ENCODE measurements at places on chromosomes 7 and 10.
A peak's percentile ranks its signal among the peaks of the same experiment; 100 is the strongest.

DNA sequence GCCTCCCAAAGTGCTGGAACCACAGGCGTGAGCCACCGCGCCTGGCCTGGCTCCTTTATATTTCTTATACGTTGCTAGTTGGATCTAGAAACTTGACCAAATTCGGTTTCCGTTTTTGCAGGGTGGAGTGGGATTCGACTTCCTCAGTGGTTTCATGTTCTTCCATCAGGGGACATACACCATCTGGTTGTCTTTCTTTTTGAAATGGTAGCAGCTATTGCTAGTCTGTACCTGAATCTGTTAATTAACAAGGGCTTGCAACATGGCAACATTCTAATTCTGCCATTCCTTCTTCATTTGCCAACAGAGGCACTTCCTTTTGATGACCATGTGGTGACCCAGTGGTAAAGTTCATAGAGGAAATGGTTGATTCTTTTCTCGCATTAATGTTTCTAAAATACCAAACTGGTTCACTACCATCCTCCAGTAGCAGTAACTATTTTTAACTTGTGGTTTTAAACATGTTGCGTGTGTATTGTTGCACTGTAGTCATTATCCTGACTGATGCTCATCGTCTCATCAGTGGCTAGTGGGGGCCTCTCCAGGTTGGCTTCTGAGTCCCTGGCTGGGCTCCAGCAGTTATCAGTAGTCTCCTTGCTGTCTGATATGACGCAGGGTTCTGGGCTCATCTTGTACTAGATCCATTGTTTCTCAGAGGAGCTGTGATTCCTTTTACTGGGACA, 159.2 kb downstream of the RGS10 start:
- DNase-seq = no peak

DNA sequence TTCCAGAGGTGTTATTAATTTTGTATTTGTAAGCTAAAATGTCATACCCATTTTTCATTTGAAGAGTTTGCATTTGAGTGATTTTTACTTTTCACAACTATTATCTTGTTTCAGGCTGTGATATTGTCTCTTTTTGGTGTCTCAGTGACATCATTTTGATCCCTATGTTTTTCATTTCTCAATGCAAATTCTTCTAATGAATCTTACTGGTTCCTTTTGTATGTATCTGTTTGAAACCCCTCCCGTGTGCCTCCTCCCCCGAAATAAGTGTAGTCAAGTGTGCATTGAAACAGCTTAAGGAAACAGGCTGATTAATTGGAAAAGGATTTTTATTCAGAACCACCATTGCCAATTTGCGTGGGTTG, 77.8 kb downstream of the SHH start:
- DNase-seq = no peak

DNA sequence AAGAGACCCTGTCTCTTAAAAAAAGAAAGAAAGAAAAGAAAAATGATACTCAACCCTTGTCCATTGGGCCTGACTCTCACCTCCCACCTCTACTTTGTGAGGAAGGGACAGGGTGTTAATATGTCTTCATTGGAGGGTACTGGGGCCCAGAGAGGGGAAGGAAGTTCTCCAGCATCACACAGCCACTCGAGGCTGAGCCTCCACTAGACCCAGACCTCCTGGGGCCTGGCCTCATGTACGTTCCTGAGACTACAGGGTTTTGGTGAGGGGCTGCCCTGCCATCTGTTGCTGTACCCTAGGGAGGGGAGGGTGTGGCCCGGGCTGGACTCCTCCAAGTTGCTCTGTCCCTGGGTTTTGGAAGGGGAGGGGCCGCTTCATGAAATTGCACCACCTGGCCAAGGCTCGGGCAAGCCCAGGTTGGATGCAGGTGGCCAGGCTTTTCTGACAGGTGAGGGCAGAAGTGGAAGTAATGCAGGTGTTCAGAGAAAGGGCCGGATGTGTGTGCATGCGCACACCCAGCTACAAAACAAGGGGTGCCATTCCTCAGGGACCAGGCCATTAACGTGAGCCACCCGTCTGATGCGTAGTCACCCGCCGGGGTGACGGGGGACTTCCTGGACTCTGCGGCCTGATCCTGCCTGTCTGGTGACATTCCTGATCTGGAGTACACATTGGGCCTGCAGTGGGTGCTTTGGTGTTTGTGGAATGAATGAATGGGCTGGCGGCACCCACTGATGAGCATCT, 21.7 kb downstream of the GTF2IRD1 start:
- DNase-seq = no peak

GRCh38 chr10:16848562-16849154, 31.4 kb upstream of the RSU1 start:
- no peak for DNase-seq

DNA sequence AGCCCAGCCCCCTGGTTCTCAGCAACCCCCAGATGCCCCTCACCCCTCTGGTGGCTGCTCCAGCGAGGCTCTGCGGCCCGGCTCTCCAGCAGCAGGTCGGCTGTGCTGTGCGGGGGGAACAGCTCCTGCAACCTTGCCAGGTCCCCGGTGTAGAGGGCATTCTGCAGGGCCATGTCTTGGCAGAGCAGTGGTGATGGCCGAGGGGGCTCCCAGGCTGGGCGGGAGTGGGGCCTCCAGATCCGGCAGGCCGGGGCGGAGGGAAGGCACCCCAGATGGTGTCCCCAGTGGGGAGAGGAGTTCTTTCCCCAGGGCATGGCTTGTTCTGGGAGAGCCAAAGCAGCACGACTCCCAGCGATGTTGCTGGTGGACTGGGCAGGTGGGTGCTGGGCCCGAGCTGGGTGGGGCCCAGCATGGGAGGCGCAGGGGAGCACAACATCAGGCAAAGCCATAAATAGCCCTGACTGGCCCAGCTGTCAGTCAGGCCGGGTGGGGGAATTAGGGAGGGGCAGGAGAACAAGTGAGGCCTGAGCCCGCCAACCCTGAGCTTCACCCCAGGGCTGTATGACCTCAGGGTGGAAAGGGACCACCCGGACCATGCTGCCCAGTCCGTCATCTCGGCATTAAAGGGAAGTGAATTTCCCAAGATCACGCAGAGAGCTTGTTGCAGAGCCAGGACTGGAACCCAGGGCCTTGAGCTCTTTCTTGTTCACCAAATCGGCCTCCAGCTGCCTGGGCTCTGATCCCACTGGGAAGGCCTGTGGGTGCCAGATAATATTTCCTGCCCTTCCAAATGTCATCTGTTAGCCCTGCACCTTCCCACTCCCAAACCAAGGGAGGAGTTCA, 580 bp upstream of the ASB10 start:
- no peak for DNase-seq

GRCh38 chr7:30842542-30843451, 68.9 kb upstream of the AQP1 start:
- no peak for DNase-seq

GRCh38 chr10:79107736-79108264, 39.0 kb downstream of the ZMIZ1 start:
- no peak for DNase-seq

DNA sequence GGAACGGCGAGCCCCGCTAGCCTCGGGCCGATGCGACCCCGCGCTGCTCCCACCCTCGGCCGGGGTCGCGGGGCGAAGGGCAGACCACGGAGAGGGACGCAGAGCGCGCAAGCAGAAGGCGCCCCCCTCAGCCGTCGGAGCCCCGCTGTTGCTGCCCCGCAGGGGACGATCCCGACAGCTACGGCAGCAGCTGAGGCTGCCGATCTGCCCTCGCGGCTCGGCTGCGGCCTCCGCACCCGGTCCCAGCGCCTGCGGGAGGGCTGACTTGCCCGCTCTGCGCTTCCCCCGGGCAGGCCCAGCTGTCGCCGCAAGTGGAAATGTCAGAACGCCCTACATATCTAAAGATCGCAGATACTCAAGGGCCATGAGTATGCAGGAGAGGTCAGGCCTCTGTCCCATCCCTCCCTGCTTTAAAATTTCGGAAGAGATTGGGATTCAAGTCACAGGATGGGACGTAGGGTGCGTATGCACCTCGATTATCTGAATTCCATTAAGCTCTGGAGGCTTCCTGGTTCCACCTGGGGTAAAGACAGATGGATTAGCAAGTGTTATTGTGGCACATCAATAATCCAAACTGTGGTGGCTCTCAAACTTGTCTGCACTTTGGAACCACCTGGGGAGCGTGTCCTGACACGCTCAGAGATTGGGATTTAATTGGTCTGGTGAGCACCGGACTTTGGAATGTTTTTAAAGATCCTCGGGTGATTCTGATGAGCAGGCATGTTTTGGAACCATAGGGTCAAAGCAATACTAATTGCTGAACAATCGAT, at the start of gene CRPPA:
CRPPA (minus strand) TSS at position 206 of the 770 bp plus-strand sequence. CDS start 216 bp downstream, outside the sequence.
- peak; percentile 34 for DNase-seq

DNA sequence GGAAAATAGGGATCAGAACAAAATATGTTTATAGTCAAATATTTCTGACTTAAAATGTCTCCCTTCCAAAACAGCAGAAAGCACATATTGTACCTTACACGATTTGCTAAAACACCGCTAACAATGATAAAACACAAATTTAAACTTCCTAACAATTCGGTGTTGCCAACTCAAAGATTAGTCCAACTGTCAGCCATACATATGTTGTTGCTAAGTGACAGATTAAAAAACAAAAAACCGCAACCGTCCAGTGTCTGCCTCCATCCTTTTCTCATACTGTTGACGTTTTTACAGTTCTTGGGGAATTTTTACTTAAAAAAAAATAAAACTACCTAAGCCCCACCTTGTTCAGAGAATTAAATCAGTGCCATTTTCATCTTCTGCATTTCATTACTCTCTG, 118.0 kb downstream of the RAB11FIP2 start:
- no peak for DNase-seq

DNA sequence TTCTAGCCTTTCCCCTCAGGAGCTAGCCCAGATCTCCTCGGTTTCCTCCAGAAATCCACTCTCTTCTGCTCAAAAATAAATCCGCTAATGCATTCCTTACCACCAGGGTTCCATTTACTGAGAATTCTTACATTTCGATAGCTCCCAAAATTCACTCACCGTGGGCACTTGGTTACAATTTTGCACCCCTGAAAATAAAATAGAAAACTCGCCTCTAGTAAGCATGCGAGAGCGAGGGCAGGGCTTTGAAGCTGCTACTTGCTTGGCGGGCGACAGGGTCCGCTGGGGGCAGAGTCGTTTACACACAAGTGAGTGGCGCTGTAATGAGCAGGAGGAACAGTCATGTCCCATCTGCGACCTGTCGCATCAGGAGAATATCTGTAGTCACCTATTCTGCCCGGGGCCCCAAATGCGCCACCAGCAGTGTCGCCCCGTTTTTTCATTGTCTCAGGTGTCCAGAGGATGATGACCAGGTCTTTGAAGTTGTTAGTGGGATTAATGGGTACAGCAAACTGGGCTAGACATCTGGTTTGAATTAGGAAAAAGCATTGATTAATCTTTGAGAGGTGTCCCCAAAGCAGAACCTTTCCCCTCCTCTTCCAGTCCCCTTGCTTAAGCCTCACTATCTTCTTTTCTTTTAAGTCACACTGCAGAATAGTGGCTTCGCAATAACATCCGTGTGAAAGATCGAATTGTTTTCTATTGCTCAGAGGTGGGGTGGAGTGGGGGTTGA, 1.2 kb upstream of the MEOX2 start:
- DNase-seq = no peak

DNA sequence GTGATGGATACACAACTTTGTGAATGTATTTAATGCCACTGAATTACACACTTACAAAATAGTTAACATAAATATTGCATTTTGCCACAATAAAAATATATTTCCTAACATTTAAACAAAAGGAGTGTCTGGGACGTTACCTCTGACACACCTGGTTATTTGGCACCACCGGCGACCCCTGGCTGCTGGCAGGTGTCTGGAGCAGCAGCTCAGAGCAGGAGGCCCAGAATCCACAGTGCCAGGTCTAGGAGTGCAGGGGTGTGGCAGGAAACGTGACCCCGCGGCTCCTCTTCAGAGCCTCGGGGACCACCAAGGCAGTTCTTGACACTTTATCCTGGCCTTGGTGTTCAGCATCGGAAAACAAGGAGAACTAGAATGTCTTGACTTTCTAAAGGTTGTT, 46.3 kb downstream of the MGMT start:
- no peak for DNase-seq

GRCh38 chr10:5856701-5857004, 33.0 kb downstream of the ANKRD16 start:
- no peak for DNase-seq

GRCh38 chr7:43112459-43112940, at the start of gene HECW1:
Gene HECW1 (plus strand): TSS chr7:43112647. CDS start chr7:43243906, 131,259 bp downstream.
- no peak for DNase-seq

DNA sequence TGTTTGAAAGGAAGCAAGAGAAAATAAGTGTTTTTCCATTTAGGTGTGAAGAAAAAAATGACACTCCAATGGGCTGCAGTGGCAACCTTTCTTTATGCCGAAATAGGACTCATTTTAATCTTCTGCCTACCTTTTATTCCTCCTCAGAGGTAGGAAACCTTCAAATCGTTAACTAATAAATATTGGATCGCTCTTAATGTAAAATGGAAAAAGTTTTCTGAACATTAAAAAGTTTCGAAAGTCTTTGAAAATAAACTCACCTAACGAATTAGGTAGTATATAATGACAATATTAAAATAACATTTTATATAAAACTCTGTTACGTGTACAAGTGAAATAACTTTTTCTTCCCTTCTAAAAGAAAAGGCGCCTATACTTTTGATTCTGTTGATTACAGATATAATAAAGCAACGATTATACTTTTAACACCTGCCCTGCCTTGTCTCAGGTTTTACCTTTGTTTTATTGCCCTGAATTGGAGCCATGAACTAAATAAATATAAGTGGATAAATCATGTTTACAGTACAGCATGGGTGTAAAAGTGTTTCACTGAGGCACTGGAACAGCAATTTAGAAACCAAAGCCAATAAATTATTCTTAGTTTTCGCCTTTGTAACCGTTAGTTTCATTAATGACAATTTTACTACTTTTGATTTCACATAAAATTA, 804 bp downstream of the BCAP29 start:
- DNase-seq = no peak

DNA sequence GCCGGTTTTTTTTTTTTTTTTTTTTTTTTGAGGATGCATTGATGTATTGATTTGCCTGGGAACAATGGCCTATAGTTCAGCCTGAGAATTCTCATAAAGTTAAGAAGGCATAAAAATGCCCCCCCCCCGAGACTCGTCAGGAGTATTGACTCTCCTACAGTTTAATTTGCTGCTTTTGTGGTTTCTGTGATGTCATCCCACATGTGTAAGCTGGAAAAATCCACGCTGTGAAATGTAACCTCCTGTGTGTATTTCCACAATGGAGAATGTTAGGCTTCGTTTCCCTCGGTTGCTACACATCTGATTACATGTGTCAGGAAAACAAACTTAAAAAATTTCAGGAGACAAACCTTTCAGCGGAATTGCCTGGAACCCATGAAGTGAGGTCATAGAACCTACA, 117.9 kb downstream of the FANK1 start:
- no peak for DNase-seq

DNA sequence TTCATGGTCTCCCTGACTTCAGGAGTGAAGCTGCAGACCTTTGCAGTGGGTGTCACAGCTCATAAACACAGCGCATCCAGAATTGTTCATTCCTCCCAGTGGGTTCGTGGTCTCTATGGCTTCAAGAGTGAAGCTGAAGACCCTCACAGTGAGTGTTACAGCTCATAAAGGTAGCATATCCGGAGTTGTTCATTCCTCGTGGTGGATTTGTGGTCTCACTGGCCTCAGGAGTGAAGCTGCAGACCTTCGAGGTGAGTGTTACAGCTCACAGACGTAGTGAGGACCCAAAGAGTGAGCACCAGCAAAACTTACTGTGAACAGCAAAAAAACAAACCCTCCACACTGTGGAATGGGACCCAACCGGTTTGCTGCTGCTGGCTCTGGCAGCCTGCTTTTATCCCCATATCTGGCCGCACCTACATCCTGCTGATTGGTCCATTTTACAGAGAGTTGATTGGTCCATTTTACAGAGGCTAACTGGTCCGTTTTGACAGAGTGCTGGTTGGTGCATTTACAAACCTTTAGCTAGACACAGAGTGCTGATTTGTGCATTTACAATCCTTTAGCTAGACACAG, 308.8 kb downstream of the PTPRN2 start:
- no peak for DNase-seq

Measured in stimulated activated CD4-positive, alpha-beta T cell treated with anti-CD3 and anti-CD28 coated beads, Interleukin-4, amount 100 ng/mL, for 4 hours (primary cell).